Airway epithelial cell (primary cell): ENCODE measurements at places on chromosomes 1 and 21. TPM values are rescaled to one million over a fixed set of nuclear protein-coding genes. Genes with fewer than 3 reads are reported as not detected.

The NHLH1 gene
- total RNA-seq = not detected in 2 replicates

The SDC3 gene
- total RNA-seq = 5.3 and 7.3 TPM in 2 replicates

The FCRL3 gene
- not detected in 2 replicates for total RNA-seq

The TSSK3 gene
- total RNA-seq = 0.21 TPM in 1 of 2 replicates, not detected in the other

The KCNT2 gene
- not detected in 2 replicates for total RNA-seq

The SYT11 gene
- 1.3 TPM in 2 replicates for total RNA-seq

The ALX3 gene
- total RNA-seq = not detected in 2 replicates

The SYPL2 gene
- total RNA-seq = not detected in 2 replicates
